MM.1S (cell line): ENCODE measurements at places on chromosomes 16 and 17.

DNA sequence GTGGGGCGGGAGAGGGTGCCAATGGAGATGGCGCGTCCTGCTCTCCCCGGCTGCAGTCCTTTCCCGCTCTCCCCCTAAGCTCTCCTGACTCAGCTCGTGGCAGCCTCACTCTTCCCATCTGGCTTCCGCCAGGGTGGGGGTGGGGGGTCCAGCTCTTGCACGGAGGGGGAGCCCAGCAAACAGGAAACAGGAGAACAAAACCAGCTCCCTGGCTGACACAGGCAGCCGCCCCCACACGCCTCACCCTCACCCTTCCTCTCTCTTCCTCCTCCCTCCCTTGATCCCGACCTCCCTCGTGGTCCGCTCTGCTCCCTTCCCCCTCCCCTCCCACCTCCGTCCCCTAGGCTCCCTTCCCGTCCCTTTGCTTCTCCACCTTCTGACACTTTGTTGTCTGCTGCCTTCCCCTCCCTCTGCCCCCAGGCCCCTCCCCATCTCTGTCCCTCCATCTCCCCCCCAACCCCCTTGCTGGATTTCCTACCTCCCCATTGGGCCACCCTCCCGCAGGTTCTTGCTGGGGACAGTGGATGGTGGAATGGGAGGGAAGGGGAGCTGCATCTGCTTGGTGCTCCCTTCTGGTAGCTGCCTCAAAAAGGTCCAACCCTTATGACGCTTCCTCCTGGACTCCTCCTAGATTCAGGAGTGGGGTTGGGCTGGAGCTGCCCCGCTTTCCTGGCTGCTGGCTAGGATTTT lies 23.7 kb downstream of the ARHGAP23 start:
- DNase-seq = no peak

DNA sequence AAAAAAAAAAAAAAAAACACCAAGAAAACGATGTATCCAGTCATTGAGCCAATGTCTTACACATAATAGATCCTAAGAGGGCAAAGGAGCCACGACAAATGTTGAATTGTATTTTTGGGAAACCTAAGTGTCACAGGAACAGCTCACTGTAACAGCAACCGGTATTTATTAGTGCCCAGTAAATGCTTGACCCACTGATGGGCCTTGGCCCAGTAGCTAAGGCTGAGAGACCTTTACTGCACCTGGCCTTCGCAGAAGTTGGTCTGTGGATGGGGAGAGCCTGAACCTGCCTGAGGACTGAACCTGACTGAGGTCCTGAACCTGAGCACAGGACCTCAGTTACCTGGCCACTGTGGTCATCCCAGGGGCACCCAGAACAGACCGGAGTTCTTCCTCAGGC lies 65.0 kb upstream of the TBX2 start:
- no peak for DNase-seq

DNA sequence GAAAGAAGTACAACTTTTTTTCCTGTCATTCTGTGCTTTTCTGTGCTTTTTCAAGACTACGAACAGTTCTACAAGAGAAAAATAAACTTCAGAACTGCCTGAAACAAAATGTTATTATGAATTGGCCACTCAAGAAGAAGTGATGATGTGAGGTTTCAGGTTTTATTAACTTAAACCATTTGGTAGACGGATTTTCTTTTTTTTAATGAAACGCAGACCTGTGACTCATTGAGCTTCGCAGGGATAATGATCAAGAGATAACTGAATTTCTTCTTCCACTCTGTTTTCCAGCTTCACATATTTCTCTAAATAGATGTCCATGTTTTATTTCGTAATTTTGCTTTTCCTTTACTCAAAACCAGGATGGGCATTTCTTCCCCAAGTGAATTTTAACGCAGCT lies 32.7 kb downstream of the AIPL1 start:
- DNase-seq = no peak

- DNase-seq = no peak
These were observed 3.5 kb upstream of the DLX4 start for GRCh38 chr17:49965524-49965909.

DNA sequence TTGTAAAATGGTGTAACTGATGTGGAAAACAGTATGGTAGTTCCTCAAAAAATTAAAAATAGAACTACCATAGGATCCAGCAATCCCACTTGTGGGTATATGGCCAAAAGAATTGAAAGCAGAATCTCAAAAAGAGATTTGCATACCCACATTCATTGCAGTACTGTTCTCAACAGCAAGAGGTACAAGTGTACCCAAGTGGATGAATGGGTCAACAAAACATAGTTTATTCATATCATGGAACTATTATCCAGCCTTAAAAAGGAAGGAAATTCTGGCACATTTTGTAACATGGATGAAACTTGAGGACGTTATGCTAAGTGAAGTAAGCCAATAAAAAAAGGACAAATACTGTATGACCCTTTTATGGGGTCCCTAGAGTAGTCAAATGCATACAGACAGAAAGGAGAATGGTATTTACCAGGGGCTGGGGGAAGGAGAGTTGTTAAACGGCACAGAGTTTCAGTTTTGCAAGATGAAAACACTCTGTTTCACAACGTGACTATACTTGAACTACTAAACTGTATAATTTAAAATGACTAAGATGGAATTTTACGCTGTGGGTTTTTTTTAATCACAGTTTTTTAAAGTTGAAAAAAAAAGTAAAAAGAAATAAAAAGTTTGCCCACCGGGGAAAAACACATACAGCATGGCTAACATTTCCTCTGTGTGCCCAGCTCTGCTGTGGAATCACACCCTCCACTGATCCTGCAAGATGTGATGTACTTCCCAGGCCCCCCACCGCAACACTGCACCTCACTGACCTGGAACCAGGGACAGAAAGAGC lies 6.1 kb downstream of the TVP23A start:
- DNase-seq = peak; percentile 50

GRCh38 chr17:10247810-10248209 lies 49.4 kb upstream of the GAS7 start:
- no peak for DNase-seq

- DNase-seq = no peak
These were observed 21.3 kb downstream of the OTOA start for GRCh38 chr16:21685034-21685455.

GRCh38 chr17:73646409-73647300 lies 2.4 kb upstream of the SDK2 start:
- DNase-seq = no peak

GRCh38 chr16:82681592-82681991 lies 54.8 kb downstream of the CDH13 start:
- no peak for DNase-seq

- peak; percentile 77 for DNase-seq
These were observed 21.0 kb upstream of the HERPUD1 start for GRCh38 chr16:56910654-56911539.

DNA sequence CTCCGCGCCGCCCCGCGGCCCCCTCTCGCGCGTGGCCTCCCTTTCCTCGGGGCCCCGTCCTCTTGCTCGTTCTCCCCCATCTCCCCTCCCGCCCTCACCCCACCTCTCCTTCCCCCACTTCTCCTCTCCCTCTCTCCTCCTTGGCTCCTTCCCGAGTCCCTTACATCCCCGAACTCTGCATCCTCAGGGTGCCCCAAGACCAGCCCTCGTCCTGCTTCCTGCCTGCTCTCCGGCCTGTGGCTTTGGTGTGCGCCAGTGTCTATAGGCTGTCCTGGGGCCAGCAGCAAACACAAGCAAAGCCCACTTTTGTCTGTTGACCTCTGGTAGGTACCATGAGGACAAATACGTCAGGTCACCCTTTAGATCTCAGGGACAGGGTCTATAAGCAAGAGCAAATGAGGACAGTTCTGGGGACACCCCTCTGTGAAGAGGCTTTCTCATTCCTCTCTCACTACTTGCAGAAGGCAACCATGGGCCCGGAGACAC lies 284 bp upstream of the COPZ2 start:
- DNase-seq = no peak

DNA sequence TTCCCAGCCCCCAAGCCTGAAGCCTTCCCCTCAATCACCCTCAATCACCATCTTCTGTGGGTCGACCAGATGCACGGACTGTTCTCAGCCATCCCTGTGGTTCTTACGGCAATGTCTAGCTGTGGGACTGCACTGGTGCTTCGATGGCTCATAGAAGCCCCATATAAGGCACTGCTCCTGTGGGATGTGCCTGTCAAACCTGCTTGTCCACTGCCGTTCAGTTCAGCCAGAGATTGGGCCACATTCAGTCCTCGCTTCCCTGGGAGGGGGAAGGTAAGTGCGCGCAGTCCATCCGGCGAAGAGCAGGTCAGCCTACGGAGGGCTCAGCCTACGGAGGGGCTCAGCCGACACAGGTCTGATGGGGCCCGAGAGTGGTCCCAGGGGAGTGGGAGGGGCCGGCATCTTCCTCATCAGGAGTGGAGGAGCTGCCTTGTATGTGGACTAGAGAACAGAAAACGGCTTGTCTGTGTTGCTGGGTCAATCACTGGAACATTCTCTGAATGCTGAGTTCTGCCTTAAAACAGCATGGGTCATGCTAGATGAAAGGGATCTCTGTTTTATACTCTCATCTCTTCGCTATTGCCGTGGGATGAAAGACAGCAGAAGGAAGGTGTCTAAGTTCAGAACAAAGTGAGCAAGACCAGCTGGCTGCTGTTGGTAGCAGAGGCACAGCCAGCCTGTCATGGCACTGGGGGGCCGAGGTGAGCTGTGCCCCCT lies at the start of gene CARD14:
TSS of gene CARD14 (plus strand) at position 247 of the 717 bp plus-strand sequence. CDS start 11,409 bp downstream, outside the sequence.
- DNase-seq = no peak

DNA sequence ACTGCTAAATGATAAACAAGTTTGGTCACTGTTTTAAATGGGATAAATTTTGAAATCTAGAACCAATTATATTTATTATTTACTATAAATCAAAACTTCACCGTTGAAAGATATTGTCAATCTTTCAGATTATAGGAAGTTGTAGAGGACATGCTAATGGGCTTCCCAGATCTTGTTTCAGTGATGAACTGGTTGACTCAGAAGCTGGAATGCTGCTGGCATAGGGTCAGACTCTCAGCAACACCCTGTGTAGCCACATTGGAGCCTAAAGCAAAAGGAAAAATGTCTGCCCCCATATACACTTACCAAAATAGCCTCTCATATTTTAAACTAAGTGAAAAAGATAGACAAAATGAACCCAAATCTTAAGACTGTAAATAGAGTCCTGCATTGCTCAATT lies 916.9 kb upstream of the SOX9 start:
- DNase-seq = no peak

GRCh38 chr16:77684181-77684526 lies 38.2 kb upstream of the NUDT7 start:
- DNase-seq = no peak

- peak; percentile 11 for DNase-seq
These were observed 648.9 kb downstream of the WWOX start for GRCh38 chr16:78748220-78748929.

- no peak for DNase-seq
These were observed 331.4 kb upstream of the CDH5 start for GRCh38 chr16:66035096-66035495.

DNA sequence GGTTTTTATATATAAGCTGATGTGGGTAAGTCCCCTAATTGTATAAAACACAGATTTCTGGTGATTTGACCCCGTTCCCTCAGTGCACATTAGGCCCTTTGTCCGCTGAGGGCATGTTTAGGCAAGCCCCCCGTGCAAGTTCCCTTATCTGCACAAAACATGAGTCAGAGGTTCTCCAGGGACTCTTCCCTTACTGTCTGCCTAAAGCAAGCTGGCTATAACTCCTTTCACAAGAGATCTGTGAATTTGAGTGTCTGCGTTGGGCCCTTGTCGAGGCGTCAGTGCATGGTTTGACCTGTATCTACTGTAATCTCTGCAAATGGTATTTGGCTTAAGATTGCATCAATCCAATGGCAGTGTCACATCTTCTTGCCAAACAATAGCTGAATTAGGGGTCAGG lies 712.8 kb downstream of the CDH8 start:
- no peak for DNase-seq

GRCh38 chr16:82926500-82926899 lies 299.7 kb downstream of the CDH13 start:
- no peak for DNase-seq

- DNase-seq = no peak
These were observed 105.4 kb upstream of the TBX2 start for GRCh38 chr17:61294286-61294685.

GRCh38 chr17:83068641-83069570 lies 10.5 kb upstream of the METRNL start:
- peak; percentile 5 for DNase-seq

GRCh38 chr16:4591706-4592470 lies 22.8 kb downstream of the UBALD1 start:
- no peak for DNase-seq

GRCh38 chr16:55539488-55539887 lies 27.0 kb upstream of the CAPNS2 start:
- DNase-seq = no peak

- no peak for DNase-seq
These were observed 11.8 kb upstream of the PECAM1 start for GRCh38 chr17:64402469-64402868.

GRCh38 chr17:28665994-28666393 lies 4.0 kb downstream of the SUPT6H start:
- DNase-seq = no peak

- DNase-seq = no peak
These were observed 41.8 kb upstream of the SEC14L1 start for GRCh38 chr17:77098884-77099545.

DNA sequence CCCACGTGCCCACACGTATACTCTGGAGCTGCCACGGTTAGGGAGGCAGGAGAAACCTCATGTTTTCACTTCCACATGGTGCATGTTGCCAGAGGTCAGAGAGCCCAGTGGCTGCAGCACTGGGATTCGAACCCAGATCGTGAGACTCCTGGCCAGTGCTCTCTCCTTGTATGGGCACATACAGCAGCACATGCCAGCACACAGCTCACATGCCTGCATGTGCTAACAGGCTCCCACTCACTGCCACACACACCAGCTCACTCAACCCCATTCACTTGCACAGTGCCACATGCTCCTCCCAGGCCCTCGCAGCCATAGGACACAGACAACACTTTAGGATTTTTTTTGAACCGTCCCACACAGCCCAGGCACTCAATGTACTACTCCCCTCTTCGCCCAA lies 49.5 kb upstream of the MRPS23 start:
- DNase-seq = no peak

- no peak for DNase-seq
These were observed 632.0 kb upstream of the SOX9 start for GRCh38 chr17:71488851-71489250.

GRCh38 chr17:40949418-40949817 lies 12.0 kb upstream of the KRT23 start:
- DNase-seq = no peak

GRCh38 chr17:76271669-76272540 lies 6.8 kb downstream of the UBALD2 start:
- DNase-seq = no peak

DNA sequence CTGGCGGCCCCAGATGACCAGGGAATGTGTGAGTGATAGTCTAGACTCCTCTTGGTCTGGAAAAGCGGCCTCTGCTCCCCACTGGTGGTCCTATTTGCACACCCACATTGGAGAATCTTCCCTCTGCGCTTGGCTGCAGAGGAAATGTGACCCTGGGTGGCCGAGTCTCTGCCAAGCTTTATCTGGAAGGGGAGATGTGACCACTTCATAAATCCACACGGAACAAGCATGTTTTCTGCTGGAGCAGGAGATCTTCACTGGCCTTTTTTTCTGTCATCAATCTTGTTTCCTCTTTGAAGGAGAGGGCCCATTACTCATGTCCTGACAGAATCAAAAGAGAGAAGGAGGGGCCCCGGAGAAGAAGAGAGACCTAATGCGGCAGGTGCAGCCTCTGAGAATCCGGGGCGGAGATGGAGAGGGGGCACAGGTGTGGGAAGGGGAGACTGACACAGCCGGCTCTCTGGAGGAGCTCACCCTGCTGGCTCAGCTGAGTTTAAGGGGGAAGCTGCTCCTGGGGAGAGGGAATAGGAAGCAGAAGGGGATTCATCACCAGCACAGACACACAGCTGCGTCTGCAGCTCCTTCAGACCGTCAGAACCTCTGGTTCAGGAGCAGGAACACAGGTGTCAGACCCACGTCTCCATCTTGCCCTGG lies 116.3 kb downstream of the SOX9 start:
- DNase-seq = no peak

- peak; percentile 30 for DNase-seq
These were observed 100.0 kb upstream of the MED13 start for GRCh38 chr17:62164747-62165722.
